ENCODE measurements at places on chromosomes 6 and 20. TPM values are rescaled to one million over a fixed set of nuclear protein-coding genes. Genes with fewer than 3 reads are reported as not detected.

Gene POU5F1
- total RNA-seq = 0.94 TPM

DNA sequence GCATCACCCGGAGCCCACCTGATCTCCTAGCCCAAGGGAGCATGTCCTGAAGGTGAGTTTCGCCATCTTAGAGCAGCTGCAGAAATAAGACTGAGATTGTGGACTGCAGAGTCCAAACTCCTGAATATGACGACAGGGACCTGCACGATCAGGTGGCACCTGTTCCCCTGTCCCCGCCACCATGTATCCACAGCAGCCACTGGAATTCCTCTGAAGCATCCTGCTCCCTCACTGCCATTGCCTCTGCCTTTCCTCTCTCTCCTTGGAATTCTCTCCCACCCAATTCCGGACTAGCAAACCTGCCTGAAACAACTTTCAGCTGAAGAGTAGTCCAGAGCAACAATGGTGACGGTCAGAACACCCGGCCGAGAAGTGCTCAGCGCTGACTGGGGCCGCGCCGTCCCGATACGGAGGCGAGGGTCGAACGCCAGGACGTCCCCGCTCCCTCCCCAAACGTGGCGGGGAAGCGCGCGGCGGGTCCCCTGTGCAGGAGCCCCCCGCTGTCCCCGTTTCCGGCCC is 694 bp upstream of the FAM120B start:
- no peak for DNase-seq

DNA sequence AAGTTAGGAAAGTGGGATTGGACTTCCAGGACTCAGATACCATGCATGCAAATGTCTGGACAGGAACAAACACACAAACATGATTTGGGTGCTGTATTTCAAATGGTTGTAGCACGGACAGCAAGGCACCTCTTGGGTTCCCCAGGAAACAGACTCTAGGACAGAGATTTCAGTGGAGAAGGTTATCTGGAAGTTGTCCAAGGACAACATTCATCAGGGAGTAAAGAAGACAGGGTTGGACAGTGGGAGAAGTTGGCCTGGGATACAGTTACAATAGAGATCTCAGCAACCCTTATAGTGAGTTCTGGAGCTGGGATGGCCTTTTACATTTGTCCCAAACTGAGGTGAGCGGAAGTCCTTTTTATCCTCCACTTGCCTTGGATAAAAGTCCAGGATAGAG is 19.8 kb upstream of the TINAG start:
- no peak for DNase-seq

GRCh38 chr20:52102126-52102525 is 89.5 kb downstream of the ZFP64 start:
- no peak for DNase-seq

Gene GPX5
- total RNA-seq = not detected

Gene FKBP5
- 106 TPM for total RNA-seq

- DNase-seq = no peak
These were observed 39.5 kb downstream of the MTFR2 start for GRCh38 chr6:136210398-136211165.

Gene NPEPL1
- total RNA-seq = 24.4 TPM

Gene OR2J3
- not detected for total RNA-seq

- no peak for DNase-seq
These were observed 189.2 kb downstream of the TBC1D7 start for GRCh38 chr6:13139119-13139518.

- DNase-seq = no peak
These were observed 99.8 kb upstream of the ASCC3 start for GRCh38 chr6:100980949-100981348.

Gene CCM2L
- 8.5 TPM for total RNA-seq

Gene KCNK5
- total RNA-seq = 0.65 TPM

Gene PDYN
- not detected for total RNA-seq

DNA sequence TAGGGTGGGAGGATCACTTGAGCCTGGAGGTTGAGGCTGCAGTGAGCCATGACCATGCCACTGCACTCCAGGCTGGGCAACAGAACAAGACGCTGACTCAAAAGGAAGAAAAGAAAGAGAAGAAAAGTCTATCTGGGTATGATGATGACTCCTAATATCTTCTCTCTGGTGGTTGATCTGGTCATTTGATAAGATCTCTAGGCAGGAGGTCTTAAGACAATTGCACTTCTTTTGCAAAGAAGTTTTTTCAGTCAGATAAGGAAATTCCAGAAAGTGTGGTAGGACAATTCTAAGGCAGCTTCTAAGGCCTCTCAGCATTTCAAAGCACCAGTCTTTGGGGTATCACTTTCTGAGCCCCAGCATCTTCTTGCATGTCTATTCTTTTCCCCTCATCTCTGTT is 7.7 kb upstream of the AIF1 start:
- no peak for DNase-seq

- no peak for DNase-seq
These were observed 220.1 kb upstream of the TSHZ2 start for GRCh38 chr20:52752023-52752422.

Gene FERMT1
- total RNA-seq = 1.0 TPM

Gene OTOR
- not detected for total RNA-seq

Gene HLA-DRB5
- total RNA-seq = 17.7 TPM

DNA sequence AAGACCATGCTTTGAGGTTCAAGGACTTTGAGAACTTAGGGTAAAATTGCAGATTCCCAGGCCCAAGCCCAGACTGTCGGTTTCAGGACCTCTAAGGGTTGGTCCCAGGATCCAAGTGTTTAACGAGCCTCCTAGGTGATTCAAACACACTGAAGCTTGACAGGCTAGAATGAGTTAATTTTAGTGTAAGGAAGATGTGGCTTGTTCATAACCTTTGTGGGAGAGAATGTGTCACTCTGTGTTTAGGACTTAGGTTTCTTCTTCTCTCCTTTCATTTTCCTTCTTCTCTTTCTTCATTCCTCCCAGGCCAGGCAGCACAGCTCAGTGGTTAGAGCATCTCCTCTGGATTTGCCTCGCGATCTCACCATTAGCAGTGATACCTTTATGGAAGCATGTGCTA is 104.8 kb upstream of the KCNG1 start:
- DNase-seq = no peak

GRCh38 chr6:85461798-85462170 is 11.9 kb downstream of the NT5E start:
- DNase-seq = no peak

Gene TINAG
- total RNA-seq = 0.16 TPM

GRCh38 chr6:42302411-42302810 is 84.8 kb upstream of the MRPS10 start:
- DNase-seq = no peak

GRCh38 chr6:98295515-98296175 is 538.7 kb upstream of the POU3F2 start:
- DNase-seq = no peak

GRCh38 chr6:142550310-142551063 is 248.7 kb downstream of the ADGRG6 start:
- no peak for DNase-seq

Gene GPLD1
- 1.0 TPM for total RNA-seq

Gene C6orf62
- total RNA-seq = 37.6 TPM
